Sciatic nerve (tissue), 2 donors: ENCODE measurements at places on chromosomes 2 and 18.

DNA sequence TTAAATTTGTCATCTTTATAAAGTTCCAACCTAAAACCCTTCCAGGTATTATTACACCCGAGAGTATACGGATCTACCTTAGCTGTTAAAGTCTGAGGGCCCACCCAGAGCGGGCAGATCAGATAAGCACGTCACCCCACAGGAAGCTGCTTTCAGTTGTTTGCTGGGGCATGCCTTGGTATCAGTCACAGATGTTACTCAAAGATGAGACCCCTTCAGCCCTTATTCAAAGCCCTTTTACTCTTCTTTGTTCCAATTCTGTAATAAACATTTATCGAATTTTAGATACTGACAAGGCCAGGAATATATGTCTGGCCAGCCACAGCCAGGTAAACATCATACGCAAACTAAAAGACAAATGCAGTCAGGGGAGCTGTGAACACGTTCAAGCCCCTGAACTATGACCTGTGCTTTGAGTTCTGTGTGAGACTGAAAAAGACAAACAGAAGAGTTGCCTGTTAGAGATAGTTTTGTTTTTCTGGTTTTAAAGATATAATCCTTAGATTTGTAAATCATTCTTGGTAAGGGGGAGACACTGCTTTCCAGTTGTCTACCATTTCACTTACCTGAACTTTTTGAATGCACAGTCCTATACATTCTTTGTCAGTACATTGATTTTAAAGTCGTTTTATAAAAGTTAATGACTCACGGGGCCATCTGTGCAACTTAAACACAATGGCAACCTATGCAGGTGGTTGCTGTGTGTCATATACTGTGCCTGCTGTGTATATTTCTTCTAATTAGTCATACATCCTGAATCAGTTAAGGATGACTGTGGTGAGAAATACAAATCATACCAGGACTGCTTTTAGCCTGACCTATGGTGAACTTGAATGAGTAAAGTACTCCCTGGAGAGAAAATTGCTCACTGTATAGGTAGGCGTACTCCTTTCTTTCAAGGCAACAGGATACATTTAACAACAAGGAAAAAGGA is 100.5 kb upstream of the ITPRID2 start:
- DNase-seq: no peak

GRCh38 chr2:15802657-15803542 is 137.4 kb upstream of the MYCN start:
- no peak for DNase-seq

GRCh38 chr2:166671235-166671634 is 177.2 kb upstream of the SCN7A start:
- DNase-seq: no peak

DNA sequence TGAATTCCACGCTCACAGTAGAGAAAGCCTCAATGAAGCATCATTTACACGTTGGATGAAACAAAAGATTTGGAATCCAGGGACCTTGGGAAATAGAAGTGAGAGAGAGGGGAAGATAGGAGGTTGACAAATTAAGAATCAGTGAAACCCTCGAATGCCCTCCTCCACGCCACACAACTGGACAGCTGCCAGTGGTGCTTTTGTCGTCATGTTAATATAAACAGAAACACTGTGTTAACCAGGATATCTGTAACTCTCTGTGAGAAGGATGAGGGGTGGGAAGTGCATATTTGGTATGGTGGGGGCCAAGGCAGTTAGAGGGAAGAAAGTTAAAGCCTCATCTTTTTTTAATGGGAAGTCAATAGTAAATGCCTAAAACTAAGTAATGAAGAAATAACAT is 108.7 kb downstream of the GFPT1 start:
- DNase-seq: no peak

GRCh38 chr2:26581266-26581990 is 59.7 kb downstream of the CIB4 start:
- DNase-seq: peak; percentile 27

- no peak for DNase-seq
These were observed 81.8 kb upstream of the ADAM23 start for GRCh38 chr2:206361407-206362045.

DNA sequence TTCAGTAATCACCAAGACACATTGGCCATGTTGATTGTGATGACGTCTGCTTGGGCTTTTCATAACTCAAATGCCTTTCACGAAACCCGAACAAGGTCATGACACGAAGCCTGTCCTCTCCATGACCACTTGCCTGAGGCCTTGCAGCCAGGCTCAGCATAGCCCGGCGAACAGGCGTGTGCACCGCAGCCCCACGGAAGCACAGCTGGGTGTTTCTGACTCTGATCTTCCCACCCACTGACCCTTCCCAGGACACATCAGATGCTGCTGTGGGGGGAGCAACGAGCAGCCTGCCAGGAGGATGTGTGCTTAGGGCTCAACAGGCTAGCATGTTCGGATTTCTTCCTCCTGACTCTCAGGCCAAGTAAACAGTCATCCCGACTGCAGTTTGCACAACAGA is 369.4 kb upstream of the SALL3 start:
- DNase-seq: no peak

GRCh38 chr2:165793779-165794535 is at the start of gene GALNT3:
Gene GALNT3 (minus strand): TSS chr2:165794247. CDS start chr2:165770700, 23,547 bp downstream.
- peak; percentile 52 for DNase-seq

DNA sequence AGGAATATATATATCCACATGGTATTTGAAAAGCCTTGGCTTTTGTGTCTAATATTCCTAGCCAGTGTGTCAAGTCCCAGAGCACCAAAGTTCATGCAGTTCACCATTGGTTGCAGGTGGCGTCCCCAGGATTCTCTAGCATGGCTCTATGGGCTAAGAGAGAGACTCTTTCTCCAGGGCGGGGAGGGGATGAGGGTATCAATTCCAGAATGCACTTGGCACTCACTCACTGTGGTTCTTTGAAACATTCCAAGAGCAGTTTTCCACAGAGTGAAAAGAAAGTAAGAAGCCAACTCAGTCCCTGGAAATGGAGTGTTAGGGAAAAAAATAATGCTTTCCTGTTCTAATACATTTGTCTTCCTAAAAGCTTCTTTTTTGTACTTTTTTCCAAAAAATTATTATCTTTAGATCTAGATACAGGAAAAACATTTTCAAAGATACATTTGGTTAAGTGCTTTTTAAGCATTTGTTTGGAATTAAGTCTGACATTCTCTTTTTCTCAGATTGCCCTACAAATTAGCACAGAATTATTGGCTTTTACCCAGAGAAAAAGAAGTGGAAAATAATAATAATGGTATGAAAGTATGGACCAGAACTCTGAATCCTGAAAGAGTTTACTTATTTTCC is 239.9 kb downstream of the PAX3 start:
- DNase-seq: no peak

DNA sequence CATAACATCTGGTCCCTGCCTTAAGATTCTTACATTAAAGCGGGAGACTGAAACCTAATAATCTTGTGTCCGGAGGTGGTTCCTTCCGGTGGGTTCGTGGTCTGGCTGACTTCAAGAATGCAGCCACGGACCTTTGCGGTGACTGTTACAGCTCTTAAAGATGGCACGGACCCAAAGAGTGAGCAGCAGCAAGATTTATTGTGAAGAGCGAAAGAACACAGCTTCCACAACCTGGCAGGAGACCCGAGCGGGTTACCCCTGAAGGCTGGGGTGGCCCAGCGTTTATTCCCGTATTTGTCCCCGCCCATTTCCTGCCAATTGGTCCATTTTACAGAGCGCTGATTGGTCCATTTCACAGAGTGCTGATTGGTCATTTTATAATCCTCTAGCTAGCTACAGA is 122.3 kb upstream of the SIX2 start:
- DNase-seq: no peak

DNA sequence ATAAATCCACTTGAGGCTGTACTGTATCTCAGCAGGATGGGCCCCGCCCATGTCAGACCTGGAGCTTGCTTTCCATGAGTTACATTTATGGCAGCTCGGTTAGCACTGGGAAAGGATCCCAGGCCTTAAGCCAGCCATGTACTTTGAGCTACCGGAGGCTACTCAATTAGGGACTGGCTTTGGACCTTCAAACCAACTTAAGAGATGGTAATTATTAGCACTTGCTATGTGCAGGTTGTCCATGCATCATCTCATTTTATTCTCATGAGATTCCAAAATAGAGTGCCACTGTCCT is 64.4 kb downstream of the ACTR2 start:
- no peak for DNase-seq

DNA sequence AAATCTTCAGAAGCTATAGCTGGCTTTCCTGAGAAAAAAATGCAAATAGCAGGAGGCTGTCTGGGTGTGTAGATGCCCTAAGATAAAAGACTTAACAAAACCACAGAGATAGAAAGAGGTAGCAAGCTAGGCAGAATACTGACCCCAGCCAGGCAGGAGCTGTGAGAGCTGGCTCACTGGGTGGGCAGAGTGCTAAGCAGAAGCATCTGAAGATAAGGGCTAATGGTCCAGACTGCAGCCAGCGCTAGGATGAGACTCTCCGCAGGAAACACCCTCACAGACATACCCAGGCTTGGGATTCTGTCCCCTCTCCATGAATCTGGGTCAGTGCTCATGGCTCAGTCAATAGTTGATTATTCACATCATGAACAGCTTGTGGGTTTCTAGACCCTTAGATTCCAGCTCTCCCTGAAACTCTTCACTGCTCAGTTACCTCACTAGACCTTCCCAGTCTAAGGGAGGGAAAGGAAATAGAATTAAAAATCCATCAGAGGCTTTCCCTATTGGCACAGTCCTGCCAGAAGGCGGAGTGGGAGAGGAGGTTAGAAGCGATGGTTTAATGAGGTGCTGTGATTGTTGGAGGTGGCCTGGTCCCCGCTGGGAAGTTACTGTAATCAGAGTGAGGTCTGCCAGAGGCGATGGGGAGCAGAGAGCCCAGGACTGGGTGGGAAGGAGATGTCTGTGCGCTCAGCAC is 21.4 kb upstream of the CCBE1 start:
- no peak for DNase-seq

- no peak for DNase-seq
These were observed 15.2 kb downstream of the MFSD2B start for GRCh38 chr2:24024996-24025663.

DNA sequence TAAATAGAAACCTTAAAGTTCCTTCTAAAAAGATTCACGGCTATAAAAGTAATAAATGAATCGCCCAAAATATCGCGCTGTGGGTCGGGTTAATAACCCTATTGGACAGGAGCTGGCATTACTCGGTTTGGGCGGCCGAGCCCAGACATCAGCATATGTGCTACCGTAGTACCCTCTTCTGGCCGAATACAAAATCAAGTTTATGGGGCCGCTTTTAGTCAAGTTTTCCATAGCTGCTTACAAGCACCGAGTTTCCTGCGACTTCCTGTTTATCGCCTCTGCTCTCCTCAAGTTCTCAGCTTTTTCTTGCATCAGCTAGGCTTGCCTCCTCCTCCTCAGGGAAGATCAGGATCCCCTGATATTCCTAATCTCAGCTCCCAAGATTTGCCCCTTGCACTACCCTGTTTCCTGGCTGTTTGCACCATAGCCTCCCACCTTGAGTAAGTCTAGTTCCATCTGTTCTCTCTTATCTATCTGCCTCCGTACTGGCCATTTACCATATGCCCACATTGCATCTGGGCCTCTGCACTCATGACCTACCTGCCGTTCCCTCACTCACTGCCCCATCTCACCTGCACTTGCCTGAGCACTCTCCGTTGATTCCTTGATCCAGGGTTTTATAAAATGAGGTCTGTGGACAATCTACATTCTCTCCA is 56.1 kb downstream of the SLC35F5 start:
- DNase-seq: no peak

DNA sequence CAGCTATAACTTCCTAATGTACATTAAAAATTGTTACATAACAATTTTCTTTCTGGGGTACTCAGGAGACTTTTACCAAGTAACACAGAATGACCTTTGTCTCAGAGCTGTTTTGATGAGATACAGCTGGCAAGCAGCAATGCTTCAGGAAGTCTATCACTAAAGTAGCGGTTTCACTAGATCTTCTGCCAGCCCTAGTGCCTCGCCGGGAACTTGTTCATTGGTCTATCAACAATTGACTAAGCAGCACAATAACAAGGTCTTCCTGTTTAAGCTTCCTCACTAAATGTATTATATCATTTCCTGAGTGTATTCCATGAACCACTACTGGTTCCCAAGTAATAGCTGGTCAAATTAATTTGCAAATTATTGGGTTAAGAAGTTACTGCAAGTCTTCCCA is 69.2 kb downstream of the TRIP12 start:
- no peak for DNase-seq

DNA sequence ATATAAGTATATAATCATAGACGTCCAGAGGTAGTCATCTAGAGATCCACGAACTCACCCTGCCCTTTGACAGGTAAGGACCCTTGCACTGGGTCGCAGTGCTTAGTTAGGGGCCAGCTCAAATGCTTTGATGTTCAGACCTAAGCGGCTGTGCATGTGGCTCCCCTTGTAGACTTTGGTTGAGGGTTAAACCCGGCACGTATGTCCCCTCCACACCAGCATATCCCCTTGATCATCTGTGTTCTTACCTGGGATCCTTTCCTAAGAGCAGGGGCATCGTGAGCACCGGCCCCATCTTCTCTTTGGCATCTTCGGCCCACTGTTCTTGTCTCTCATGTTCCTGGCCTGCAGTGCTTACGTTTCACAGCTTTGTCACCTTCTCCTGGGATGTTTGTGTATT is 31.4 kb downstream of the GRHL1 start:
- DNase-seq: no peak

- DNase-seq: no peak
These were observed 12.6 kb downstream of the GLI2 start for GRCh38 chr2:120748310-120748709.

- DNase-seq: no peak
These were observed 2.4 kb downstream of the LRRC30 start for GRCh38 chr18:7233134-7233810.

GRCh38 chr2:143498496-143498895 is 369.3 kb downstream of the ARHGAP15 start:
- DNase-seq: no peak

- no peak for DNase-seq
These were observed 107.9 kb downstream of the KCNF1 start for GRCh38 chr2:11019614-11020013.

DNA sequence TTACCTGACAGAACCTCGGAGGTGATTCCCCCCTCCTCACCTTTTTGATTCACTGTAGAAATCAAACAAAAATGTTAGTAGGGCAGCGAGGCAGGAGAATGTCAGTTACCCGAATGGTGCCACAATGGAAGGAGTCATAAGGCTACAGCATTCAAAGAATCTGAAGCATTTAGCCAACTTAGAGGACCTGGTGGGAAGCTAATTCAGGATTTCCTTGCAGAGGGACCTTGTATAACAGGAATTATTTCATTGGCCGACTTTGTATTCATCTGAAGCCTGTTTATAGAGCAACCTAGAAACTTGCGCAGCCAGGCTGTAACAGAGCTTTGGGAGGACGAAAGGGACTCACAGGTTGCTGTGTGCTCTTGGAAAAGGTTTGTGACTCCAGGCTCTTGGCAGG is 129.1 kb upstream of the MMADHC start:
- DNase-seq: no peak

DNA sequence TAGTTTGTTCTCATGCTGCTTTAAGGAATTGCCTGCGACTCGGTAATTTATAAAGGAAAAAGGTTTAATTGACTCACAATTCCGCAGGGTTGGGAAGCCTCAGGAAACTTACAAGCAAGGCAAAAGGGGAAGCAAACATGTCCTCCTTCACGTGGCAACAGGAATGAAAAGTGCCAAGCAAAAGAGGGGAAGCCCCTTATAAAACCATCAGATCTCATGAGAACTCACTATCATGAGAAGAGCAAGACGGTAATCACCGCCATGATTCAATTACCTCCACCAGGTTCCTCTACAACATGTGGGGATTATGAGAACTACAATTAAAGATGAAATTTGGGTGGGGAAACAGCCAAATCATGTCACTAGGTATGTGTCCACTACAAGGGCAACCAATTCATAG is 53.9 kb downstream of the MAP4K3 start:
- DNase-seq: no peak
